Astrocyte (in vitro differentiated cells and primary cell): ENCODE measurements at places on chromosomes 3 and 15. TPM values are rescaled to one million over a fixed set of nuclear protein-coding genes. Genes with fewer than 3 reads are reported as not detected.

GRCh38 chr15:70802629-70803028 is 39.3 kb upstream of the UACA start:
- DNase-seq = peak; percentile 86

DNA sequence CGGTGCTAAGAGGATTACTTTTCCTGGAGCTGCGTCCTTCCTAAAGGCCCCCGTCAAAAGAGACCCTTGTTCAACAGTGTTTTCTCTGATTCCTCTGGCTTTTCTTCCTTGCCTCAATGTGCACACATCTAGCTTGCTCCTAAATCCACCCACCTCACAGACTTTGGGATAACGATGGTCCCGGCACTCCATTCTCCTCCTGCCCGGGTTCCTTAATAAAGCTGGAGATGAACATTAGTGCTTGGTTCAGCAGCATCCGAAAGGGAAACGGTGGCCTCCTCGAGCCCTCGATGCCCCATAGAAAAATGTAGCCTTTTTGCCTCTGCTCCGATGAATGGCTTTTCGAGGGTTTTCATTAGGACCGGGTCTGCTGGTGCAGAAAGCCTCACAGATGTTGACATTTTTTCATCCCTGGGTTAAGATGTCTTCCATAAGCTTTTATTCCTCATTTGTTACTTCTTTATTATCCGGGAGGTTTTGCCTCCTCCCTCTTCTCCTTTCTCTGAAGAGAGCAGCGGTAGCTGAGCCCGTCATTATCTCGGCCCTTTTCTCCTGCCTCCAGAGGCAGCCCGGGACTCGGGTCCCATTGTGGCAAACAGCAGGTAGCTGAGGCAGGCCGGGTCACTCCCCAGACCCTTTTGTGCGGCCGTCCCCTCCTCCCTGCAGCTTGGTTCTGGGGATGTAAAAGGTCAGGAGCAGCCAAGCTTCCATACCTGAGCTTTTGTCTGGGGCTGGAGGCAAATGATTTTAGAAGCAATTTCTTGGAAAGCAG is 64.6 kb downstream of the CPN2 start:
- DNase-seq = no peak

DNA sequence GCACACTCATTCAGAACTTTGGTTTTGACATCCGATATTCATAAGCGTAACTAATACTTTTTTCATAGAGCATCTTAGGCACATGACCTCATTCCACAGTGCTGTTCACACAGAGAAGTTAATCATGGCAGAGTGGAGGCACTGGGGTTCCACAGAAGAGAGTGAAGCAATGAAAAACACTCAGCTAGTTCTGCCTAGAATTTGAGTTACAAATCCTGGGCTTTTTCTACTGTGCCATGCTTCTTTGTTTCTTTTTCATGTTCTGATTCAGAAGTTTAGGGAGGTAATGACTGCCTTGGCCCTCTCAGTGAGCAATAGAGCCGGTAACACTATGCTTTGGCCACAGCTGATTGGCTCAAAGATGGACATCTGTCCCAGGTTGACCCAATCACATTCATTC is 176.1 kb upstream of the MITF start:
- DNase-seq = no peak

DNA sequence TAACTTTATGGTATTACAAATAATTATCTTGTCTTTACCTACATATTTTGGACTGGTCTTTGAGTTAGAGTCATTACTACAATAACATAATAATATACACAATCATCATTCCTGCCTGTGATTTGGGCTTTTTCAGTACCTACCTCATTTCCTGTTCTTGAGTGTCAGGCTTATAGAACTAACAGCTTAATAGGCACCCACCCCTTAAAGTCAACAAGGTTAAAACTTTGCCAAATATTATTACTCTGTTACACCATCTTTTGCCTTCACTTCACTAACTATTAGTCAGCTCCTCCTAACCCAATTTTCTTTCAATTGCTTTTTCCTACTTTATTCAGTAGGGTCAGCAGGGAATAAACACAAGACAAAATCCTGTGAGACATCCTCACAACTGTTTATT is 488.7 kb upstream of the AGTR1 start:
- DNase-seq = no peak

DNA sequence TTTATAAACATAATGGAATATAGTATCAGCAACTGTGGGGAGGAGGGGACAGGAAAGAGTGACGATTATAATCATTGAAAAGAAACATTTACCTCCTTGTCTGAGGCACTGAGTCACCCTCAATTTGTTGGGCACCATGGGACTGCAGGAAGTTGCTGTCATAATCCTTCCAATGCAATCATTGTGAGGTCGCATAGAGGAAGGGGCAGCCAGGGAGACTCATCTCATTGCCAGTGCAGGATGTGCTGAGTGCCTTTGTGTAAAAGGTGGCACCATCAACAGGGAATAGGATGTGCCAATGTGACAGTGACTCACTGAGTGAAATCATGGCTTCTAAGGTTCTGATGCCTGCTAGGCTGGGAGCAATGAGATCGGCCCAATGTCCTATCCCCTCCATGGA is 300.4 kb upstream of the ADAMTS9 start:
- no peak for DNase-seq

DNA sequence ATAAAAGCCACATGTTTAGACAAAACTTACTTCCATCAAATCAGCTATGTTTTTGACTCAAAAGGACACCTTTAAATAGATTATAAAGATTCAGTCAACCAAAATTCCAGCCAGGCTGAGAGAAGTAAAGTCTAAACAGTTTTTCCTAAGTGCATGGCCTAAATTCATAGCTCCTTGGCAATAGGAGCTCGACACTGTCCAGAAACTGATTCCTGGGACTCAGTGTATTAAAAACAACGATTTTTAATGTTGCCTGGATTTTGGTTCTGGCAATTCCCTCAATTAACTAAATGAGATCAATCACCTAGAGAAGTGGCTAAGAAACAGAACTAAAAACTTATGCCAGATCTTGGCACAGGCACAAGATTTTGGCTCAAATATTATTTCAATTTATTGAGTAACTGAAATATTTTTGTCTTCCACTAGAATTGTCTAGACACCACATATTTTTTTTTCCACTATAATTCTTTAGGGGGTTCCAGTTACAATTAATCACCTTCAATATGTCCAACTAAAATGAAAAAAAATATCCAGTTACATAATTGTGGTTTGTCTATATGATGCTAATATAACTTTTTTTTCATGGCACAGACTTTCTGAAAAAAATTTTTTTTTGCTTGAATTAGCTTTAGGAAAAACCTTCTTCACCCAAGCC is 135.9 kb downstream of the TFDP2 start:
- no peak for DNase-seq

GRCh38 chr3:41693799-41694198 is 268.1 kb downstream of the ULK4 start:
- no peak for DNase-seq

GRCh38 chr3:102135316-102135715 is 286.0 kb downstream of the NFKBIZ start:
- no peak for DNase-seq

- no peak for DNase-seq
Measured at GRCh38 chr3:14199641-14200040, 21.0 kb downstream of the LSM3 start.

DNA sequence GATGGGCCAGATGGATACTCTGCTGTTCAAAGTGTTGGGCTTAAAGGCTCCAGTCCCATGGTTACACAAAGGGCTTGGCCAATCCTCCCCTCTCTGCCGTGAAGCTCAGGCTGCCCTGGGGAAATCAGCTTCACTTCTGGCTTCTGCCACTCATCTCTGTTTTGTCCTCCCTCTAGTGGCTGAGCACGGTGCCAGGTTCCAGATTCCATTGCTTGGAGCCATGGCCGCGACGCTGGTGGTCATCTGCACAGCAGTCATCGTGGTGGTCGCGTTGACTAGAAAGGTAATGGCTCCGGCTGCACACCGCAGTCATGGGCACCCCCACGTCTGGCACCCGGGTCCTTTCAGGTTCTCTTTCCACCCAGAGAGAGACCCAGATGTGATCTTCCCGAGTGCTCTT is 5.6 kb downstream of the TIGIT start:
- DNase-seq = no peak

DNA sequence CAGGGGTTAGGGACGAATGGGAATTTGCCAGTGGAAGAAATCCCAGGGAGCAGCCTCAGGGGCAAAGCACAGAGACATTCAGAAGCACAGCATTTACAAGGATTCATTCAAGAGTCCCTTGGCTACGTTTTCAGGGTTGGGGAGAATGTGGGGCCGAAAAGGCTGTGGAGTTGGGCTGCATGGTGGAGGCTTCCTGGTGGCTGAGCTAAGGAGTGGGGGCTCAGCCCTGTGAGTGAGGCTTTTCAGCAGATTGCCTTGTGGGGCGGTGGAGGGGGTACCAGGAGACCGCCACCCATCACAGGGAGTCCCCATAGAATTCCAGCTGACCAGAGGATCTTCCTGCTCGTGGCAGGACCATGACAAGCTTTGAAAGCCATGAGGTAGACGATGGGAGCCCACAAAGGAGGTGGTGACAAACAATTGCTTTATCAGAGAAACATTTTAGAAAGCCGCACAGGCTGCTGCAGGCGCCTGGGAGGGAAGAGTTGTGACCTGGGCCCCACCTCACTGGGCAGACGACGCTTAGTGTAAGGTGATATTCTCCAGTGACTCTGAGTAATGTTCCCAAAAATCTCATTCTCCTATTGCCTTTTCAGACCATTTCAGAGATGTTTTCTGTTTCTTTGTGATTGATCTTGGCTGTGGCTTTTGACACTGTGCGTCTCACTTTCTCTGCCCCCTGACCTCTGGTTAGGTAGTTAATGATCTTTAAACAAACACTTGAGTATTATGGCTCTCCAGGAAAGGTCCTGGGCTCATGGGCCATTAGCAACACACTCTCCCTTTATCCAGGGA is 128.0 kb downstream of the DNAJB8 start:
- no peak for DNase-seq

DNA sequence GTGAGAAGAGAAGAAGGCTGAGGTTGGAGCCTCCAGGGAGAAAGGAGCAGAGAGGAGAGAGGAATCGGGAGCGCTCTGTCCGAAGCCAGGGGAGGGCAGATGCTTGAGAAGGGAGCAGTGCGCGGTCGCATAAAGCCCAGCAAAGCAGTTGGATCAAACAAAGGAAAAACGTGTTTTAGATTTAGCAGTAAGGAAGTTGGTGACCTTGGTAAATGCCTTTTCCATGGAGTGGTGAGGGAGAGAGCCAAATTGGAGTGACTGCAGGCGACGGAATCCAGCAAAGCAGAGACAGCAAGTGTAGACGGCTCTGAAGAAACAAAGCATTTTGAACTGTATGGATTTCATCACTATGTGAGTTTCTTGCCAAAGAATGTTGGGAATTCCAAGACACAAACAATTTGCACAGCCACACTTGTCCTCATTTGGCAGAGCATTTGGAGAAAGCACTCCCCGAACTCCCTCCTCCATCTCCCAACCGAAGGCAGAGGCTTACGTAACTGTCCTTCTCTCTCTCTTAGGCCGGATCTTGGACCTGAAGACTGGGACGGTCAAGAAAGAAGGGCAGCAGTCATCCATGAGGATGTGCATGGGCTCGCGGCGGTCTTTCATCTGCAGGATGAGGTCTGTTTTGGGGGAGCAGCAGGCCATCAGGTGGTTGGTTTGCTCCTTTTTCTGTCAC is 103.6 kb downstream of the ARNT2 start:
- DNase-seq = peak; percentile 94

- DNase-seq = peak; percentile 70
Measured at GRCh38 chr3:169090559-169090958, 573.0 kb downstream of the MECOM start.

- DNase-seq = peak; percentile 51
Measured at GRCh38 chr15:92907229-92907628, 7.1 kb downstream of the CHD2 start.

DNA sequence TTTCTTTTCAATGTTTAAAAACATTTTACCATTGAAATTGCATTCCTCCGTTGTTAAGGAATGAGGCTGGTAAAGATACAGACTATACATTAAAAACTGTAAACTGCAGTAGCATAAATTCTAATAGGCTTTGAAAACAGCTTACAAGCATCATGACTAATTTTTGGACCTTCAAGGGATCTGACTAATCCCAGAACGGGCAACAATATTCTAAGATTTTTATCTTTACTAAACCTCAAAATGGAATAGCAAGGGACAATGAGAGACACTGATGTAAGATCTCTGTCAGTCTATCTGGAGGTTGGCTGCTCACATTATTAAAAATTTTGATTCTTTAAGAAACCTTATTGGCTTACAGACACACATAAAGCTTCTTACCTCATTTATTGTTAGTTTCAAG is 74.7 kb downstream of the BTD start:
- DNase-seq = no peak

DNA sequence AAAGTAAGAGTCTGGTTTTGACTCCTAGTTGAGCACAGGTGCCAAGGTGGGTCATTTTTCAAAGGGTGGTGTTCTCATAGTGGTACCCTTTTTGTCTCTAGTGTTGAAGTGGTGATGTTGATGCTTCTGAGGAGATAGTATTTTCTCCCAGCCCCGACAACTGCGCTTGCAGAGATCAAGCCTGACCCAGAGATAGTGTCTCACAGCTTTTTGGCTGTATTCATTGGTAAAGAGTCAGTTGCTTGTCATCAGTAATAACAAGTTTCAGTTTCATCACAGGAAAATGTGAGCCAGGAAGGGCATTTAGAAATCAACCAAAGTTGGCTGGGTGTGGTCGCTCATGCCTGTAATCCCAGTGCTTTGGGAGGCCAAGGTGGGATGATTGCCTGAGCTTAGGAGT is 139.3 kb downstream of the NFKBIZ start:
- no peak for DNase-seq

- no peak for DNase-seq
Measured at GRCh38 chr15:77312523-77312922, 107.4 kb downstream of the PEAK1 start.

- peak; percentile 46 for DNase-seq
Measured at GRCh38 chr3:116064646-116065045, 380.6 kb downstream of the LSAMP start.

DNA sequence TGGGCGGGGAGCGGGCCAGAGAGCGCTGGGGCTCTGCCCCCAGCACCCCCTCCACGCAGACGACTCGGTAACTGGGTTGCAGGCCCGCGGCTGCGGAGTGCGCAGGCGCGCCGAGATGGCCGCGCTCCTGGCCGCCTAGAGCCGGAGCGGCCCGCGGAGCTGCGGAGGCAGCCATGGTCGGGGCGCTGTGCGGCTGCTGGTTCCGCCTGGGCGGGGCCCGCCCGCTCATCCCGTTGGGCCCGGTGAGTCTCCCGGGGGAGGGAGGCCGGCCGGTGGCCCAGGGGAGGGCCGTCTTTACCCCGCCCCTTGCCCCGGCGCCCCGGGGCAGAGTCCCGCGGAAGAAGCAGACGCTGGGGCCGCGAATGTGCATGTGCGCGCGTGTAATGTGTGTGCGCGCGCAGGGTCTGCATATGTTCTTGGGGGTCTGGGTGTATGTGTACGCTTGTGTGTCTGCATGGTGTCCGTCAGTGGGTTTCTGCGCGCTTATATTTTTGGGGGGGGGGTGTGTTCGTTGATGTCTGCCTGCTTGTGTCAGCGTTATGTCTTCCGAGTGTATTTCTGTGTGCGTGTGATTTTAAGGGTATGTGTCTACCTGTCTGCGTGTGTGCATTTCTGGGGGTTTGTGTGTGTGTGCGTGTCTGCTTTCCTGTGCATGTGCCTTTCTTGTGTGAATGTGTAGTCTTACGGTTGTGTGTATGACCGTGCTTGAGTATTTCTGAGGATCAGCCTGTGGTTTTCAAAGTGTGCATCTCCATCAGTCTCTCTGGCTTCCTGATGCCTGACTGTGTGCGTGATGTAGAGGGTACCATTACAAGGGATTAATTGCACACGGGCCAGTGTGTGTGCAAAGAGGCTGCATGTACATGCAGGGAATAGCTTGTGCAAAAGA is at the start of gene ABHD14A:
TSS of gene ABHD14A (plus strand) at position 102 of the 889 bp plus-strand sequence. CDS start at position 174, 72 bp downstream.
- peak; percentile 36 for DNase-seq

The COL6A6 gene
- total RNA-seq = 0.09 and 0.12 TPM in 2 replicates

The EXD1 gene
- 0.07 TPM in 1 of 2 replicates, not detected in the other for total RNA-seq

The SAMMSON gene
- not detected in 2 replicates for total RNA-seq

The COL6A5 gene
- total RNA-seq = 0.02 and 0.05 TPM in 2 replicates

The C3orf22 gene
- not detected in 2 replicates for total RNA-seq

The SNTN gene
- total RNA-seq = not detected in 2 replicates
